ENCODE measurements at places on chromosomes 2 and 18.

DNA sequence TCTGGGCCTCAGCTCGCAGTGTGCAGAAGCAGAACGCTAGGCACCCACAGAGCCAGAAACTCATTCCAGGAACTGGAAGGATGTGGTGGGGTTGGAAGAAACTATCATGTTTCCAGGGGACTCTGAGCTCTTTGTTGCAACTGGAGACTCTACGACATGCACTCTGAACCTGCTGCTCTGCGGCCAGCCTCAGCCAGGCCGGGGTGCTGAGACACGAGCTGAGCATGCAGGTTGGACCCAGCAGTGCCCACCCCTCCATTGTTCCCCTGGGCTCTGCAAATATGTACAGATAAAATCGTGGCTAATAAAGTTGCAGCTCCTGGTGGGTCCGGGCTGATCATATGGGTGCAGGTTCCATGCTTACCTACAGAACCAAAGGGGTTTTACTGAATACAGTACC lies 37.6 kb upstream of the ARL4C start:
- no peak for DNase-seq

DNA sequence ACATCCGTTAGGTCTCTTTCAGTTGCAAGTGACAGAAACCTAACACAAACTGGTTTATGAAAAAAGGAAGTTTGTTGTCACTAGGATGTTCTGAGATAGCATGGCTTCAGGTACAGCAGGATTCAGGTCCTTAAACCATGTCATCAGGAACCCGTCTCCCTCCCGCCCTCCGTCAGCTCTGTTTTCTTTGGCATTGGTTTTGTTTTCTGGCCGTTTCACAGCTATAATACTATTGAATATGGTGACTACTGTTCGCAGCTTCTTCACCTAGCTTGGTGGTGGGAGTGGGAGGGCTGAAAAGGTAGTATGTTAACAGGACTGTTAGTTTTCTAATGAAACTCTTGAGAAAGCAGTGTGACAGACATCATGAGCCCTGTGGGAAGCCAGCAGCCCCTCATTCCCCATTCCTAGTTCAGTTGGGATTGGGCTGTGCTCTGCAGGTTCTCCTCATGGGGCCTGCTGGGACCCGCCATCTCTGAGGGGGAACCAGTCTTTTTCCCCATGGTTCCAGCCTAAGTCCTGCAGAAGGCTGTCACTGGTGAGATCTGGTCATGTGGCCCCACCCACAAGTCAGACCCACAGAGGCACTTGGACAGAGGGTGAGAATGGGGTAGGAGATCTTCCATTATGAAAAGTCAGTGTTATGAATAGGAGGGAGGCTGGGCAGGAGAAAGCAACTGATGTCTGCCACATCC lies 12.1 kb downstream of the PTMA start:
- no peak for DNase-seq

DNA sequence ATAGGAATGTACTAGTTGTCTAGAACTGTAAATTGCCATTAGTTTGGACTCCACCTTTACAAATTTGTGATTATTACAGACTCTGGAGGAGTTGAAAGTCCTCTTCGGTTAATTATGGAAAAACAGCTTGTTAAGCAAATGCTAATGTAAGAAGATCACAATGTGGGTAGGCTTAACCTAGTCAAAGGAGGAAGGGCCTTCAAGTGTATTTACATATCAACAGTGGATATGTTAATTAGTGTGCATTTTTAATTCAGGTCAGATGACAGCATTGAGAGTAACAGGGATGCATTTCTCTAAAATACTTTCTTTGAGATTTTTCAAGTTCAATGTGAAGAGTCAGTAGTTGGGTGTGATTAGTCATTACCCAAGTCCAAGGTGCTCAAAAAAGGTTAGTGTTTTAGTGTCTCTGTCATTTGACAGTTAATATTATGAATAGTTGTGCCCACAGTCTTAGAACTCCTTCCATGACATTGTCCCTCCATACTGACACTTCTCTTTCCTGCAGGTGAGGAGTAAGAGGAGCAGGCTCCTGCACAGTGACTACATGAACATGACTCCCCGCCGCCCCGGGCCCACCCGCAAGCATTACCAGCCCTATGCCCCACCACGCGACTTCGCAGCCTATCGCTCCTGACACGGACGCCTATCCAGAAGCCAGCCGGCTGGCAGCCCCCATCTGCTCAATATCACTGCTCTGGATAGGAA lies 28.0 kb downstream of the CD28 start:
- DNase-seq, result no peak

GRCh38 chr18:13813271-13813849 lies 10.6 kb upstream of the MC5R start:
- no peak for DNase-seq

- DNase-seq, result no peak
Observed at GRCh38 chr2:175948191-175948590, 53.9 kb downstream of the LNPK start.

DNA sequence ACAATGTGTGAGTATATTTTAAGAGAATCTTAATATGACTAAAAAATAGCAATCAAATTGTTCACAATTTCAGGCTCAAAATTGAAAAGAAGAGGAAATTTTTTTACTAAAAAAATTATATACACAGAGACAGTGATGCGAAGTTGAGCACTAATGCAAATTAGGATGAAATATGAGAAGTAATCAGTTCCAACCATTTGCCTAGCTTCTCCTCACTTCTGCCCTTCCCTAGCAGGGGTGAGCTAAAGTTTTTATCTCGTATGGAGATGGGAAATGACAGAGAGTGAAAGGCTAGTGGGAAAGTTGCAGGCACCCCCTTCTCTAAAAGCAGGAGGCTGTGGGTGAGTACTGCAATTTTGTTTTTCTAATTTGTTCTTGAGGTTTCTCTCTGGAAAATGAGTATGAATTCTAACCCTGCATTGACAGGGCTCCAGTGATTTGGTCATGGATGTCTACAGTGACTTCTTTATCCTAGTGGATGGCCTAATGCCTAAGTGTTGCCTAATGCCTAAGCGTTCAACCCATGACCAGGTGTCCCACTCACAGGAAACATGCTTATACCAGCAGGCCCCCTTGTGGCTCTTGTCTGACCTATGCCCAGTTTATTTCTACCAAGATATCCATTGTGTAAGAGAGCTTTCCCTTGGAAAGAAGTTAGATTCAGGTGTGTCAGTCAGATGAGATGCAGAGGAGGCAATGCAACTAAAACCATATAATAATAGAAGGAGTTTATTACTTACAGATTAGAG lies 78.0 kb upstream of the HNMT start:
- DNase-seq, result no peak

Data from GOT3 (cell line).